ENCODE measurements at places on chromosomes 7 and 10.

- H3K4me1 ChIP-seq: peaks cover 36% of the 10 kb centered on the region
- peaks cover 71% of the 10 kb centered on the region for H3K36me3 ChIP-seq
- H3K27ac ChIP-seq: peak overlapping the region; percentile 92
- peak; percentile 96 for DNase-seq
- peak overlapping the region; percentile 58 for H3K4me3 ChIP-seq
- H3K27me3 ChIP-seq: no peaks in the 10 kb centered on the region
These were observed 6.5 kb downstream of the INHBA start for GRCh38 chr7:41696323-41696916.

DNA sequence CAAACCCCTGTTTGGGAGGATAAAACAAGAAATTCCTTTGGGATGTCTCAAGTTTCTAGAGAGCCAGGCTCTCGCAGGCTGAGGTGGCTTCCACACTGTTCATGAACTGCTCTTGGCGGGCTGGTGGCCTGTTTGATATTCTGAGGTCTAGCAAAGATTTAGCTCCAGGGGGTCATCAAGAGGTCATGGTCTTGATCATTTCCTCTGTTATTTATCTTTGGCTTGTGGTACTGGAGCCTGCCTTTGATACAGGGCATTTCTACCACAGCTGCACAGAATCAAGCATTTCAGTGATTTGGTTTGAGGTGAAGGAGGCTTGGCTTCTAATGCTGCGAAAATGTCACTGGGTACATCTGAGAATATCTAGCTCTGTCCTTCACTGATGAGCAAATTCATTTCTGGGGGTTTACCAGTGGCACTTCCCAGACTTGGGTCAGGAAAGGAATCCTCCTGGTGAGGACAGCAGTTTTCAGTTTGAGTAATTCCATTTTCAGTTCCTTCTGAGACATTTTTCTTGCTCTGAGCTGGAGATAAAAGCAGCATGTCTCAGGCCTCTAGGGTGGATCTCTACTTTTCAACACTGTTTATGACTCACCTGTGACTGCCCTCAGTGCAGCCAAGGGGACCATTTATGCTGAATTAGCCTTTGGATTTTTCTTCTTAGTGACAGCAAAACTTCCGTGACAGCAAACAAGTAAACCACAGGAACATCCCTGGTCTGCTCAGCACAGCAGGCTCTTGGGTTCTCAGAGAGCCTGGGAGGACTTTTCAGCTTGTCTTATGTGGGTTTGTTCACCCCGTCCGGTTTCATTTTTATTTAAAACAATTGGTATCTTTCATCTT is 312.0 kb downstream of the RNLS start:
- H3K4me1 ChIP-seq: peaks cover 21% of the 10 kb centered on the region
- DNase-seq: peak; percentile 65
- H3K36me3 ChIP-seq: no peaks in the 10 kb centered on the region
- peak overlapping the region; percentile 9 for H3K27ac ChIP-seq

DNA sequence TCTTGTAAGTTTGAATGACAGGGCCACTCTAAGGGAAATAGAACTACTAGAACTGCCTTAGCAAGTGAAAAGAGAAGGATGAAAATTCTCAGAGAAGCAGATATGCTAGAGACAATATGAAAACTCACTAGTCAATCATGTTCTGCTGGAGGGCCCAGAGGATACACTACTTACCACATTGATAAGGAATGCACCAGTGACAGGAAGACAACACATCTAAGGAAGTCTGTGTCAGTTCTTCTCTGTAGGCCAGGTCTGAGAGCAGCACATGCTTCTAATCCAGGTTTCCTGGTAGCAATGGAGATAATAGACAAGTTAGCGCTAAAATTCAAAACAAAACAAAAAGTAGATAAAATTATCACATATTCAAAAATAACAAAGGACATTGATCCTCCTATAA is 235.2 kb upstream of the AKR1E2 start:
- H3K27me3 ChIP-seq: no peaks in the 10 kb centered on the region
- DNase-seq: no peak
- no peak overlapping the region for H3K27ac ChIP-seq
- no peaks in the 10 kb centered on the region for H3K36me3 ChIP-seq
- no peak overlapping the region for H3K4me3 ChIP-seq
- H3K4me1 ChIP-seq: no peaks in the 10 kb centered on the region

DNA sequence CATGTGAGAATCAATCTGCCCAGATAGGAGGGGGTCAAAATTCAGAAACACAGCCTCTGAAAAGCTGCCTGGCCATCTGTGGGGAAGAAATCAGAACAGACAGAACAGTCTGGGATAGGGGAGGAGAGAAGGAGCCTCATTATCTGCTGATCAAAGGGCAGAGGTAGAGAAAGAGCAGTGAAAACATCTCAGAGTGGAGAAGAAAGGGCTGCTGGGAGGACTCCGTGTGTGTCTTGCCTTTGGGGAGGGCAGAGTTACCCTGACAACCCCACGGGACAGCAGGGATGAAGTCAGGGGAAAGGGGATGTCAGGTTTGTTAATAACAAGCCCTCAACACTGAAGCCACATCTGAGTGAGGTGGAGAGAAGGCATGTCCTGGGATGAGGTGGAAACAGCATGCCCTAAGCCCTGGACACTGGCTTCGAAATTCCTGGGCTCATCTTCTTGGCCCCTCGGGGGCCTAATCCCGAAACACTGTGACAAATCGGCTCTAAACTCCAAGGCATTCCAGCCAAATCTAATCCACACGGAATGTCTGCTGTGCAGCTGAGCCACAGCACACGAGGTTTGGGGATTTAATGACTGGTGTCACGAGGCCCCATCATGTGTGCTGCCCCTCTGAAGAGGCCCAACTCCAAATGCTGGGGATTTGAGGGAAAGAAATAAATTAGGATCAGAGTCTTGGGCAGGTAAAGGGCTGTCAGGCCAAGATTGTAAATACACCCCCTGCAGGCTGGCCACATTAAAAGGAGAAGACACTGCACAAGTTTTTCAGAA is 82.8 kb upstream of the FGFR2 start:
- no peaks in the 10 kb centered on the region for H3K27me3 ChIP-seq
- no peaks in the 10 kb centered on the region for H3K36me3 ChIP-seq
- H3K4me3 ChIP-seq: no peak overlapping the region
- no peak for DNase-seq
- no peaks in the 10 kb centered on the region for H3K4me1 ChIP-seq

GRCh38 chr7:27082171-27082570 is 13.6 kb downstream of the HOXA1 start:
- peak; percentile 69 for DNase-seq
- H3K27me3 ChIP-seq: no peaks in the 10 kb centered on the region
- no peaks in the 10 kb centered on the region for H3K36me3 ChIP-seq
- peak overlapping the region; percentile 90 for H3K27ac ChIP-seq
- H3K4me1 ChIP-seq: peaks cover 44% of the 10 kb centered on the region
